Activated CD8-positive, alpha-beta memory T cell treated with anti-CD3 and anti-CD28 coated beads, Interleukin-2, amount 10 ng/mL, durations not matched to agents 7 days and 5 days (primary cell): ENCODE measurements at places on chromosomes 13 and 19. TPM values are rescaled to one million over a fixed set of nuclear protein-coding genes. Genes with fewer than 3 reads are reported as not detected.
A peak's percentile ranks its signal among the peaks of the same experiment; 100 is the strongest.

The RFPL4A gene
- not detected for total RNA-seq

The KIR3DL1 gene
- 0.28 TPM for total RNA-seq

DNA sequence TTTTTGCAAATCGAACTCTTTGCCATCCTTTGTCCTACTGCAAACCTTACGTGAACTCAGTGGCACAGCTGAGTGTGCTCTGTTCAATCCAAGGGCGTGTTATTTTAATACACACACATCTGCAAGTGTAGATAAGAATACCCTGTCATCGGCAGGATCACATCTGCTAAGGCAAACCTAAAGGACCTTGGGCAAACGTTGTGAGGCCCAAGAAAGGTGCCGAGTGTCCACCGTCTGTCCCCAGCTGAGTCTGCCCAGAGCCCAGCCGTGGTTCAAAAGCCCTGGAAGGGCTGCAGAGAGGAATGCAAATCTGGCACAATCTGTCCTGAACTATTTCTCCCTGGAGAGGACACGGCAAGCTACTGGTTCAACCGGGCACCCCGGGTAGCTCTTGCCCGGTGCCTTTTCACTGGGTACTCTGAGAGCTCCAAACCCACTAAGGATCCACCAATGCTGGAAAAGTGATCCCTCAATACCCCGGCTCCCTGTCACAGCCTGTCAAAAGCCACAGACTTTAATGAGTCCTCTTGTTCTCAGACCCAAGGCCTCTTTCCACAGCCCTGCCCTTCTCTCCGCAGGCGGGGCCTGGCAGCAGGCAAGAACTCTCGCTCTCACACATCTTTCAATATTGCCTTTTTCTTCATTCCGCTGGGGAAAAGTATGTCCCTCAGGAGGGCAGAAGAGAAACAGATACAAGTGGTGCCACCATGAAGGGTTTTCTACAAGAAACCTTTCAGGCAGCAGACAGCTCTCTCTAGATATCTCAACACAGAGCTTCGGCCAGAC lies 17.0 kb downstream of the SLC7A1 start:
- DNase-seq: no peak

GRCh38 chr13:33070713-33071112 lies 54.5 kb downstream of the KL start:
- no peak for DNase-seq

DNA sequence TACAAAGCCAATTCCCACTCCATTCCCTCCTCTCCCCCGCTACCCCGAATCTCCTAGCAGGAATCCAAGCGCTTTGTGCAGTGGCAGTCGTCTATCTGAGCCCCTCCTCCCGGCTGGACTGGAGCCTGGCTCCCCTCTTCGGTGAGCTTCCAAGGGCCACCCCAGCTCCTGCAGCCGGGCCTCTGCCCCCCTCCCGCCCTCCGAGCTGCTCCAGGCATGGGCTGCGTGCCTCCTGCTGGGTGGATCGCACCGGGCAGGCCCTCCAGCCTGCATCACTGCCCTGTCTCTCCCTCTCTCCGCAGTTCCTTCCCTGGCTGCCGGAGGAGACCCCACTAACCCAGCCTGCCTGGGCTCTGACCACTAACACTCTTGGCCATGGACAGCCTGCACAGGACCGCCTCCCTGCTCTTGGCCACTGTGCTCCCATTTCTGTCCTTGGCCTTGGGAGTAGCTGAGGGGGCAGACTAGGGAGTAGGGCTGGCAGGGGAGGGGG lies 12.9 kb upstream of the LENG8 start:
- DNase-seq: no peak

DNA sequence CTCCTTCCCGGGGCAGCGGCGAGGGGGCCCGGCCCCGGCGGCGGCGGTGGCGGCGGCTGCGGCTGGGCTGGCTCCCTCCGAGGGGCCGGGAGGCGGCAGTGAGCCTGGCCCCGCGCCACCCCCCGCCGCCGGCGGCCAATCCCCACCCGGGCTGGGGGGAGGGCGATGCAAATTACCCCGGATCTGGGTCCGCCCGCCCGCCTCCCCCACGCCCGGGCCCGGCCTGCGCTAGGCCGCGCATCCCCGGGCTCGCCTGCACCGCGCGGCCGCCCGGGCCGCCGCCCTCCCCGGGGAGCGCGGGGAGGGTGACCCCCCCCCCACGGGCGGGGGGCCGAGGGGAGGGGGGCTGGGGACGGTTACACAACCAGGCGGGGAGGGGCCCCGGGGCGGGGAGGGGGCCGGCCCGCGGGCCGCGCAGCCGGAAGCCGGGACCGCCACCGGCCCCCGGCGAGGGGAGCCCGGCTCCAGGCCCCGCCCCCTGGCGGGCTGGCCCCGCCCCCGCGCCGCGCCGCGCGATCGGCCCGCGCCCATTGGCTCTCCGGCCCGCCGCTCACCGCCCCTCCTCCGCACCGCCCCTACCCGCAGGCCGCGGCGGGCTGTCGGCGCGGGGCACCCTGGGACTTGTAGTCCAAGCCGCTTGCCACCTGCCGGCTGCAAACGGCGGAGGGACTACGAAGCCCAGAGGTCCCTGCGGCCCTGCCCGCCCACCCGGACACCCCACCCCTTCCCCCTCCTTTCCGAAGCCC lies 1.1 kb downstream of the ZBTB7A start:
- DNase-seq: peak; percentile 98

GRCh38 chr13:96993634-96994016 lies 651 bp downstream of the OXGR1 start:
- no peak for DNase-seq

The ERVK3-1 gene
- 82.7 TPM for total RNA-seq

DNA sequence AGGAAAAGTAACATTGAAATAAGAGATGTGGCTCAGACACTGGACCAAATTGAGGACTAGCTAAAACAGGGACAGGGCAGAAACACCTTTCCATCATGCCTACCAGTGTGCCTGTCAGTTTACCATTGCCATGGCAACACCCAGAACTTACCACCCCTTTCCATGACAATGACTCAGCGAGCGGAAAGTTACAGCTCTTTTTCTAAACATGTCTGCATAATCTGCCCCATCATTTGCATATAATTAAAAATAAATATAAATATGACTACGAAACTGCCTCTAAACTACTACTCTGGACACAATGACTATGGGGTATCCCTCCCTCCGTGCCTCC lies 96.0 kb downstream of the UBL3 start:
- no peak for DNase-seq

- DNase-seq: no peak
These were observed 749.4 kb upstream of the SLC10A2 start for GRCh38 chr13:103815619-103816018.

DNA sequence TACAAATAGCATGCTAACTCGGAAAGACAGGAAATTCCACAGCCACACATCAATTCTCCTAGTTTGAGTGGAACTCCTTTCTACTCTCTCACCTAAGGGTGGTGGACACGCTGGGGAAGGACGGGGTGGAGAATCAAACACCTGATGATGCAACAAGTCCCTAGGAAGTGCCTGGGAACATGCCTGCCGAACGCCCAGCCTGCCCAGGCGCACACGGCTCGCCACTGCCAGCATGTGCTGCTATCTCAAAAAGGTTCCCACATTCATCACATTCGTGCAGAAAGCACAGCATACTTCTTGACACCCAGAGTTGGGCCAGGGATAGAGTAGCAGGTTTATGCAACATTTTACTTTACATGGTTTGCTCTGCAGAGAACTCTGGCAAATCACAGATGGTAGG lies 164.6 kb downstream of the ABCC4 start:
- DNase-seq: no peak
